ENCODE measurements at places on chromosomes 6 and 20.
A peak's percentile ranks its signal among the peaks of the same experiment; 100 is the strongest.

GRCh38 chr6:4999586-4999985, 4.3 kb downstream of the RPP40 start:
- no peak for DNase-seq

- DNase-seq, result no peak
These were observed 7.1 kb upstream of the ADGRG6 start for GRCh38 chr6:142294679-142295078.

DNA sequence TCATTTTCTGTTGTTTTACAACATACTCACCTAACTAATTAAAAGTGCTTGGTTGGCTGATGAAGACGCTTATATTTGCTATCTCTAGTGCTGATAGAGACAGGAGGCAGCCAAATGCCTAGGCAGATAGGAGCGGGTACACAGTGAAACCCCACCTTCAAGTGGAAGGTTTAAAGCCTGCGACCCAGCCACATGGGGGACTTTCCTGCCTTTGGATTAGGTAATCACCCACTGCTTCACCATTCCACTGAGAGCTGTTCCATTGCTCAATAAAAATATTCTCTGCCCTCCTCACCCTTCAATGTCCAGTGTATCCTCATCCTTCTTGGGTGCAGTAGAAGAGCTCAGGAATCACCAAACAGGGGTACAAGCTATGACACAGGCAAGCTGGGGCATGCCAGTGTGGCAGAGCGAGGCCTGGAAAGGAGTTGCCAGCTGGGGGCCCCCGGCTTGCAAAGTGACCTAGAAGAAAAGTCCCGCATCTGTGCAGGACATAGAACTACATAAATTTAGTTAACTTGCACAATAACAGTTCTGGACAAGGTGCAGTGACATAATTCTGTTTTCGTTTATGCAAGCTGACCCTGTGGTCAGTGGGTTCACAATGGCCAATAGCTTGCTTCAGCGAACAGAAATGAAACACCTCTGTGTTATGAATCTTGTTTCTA, 112.0 kb upstream of the MLIP start:
- DNase-seq, result no peak

DNA sequence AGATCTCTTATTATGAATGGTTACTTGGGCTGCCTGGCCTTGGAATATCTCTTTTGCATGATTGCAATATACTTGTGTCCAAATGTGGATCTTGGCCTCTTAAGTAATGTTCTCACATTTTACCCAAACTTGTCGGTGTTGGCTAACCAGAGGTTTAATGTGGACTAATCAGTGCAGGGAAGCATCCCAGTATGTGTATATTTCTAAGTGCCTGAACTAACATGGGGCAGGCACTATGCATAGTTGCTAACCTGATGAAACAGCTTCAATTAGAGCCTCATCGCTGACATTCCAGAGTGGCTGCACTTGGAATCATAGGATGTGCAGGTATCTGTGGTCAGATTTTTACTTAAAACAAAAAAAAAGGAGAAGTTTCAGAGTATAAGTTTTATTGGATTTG, 160.0 kb downstream of the PDE7B start:
- DNase-seq, result no peak

- DNase-seq, result peak; percentile 33
These were observed 186.5 kb upstream of the TSHZ2 start for GRCh38 chr20:52785679-52786078.

GRCh38 chr6:134741200-134741536, 208.7 kb downstream of the ALDH8A1 start:
- no peak for DNase-seq

DNA sequence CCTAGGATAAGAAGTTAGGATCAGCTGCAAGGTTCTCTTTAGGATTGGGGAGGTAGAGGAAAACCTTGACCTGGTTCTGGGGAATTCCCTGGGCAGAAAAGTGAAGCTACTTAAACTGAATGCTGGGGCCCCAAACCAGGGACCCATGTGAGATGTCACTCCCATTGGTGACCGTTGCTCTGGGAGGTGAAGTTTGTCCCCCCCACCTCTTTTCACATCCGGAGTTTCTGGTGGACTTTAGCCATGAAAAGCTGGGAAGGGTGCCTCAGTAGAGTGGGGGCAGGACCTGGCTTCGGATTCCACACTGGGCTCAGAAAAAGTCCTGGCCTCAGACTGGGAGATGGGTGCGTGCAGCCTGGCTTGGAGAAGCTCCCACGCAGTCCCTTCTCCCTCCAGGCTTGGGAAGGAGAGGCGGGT, 13.2 kb downstream of the TJAP1 start:
- DNase-seq, result no peak

- DNase-seq, result no peak
These were observed 1.3 kb upstream of the MTFR2 start for GRCh38 chr6:136251394-136251793.

DNA sequence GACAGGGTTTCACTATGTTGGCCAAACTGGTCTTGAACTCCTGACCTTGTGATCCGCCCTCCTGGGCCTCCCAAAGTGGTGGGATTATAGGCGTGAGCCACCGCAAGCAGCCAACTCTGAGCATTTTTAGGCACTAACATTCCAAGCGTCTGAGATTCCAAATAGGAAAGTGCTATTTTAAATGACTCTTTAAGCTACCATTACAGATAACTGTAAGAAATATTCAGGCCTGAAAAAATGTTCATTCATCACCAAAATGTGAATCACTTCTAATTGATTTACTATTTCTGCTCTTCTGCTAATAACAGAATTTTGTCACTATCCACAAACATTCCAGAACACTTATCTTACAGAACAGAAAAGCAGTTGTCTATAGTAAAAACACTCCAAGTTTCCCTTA, 106.5 kb downstream of the BACH2 start:
- DNase-seq, result no peak
